ENCODE measurements at places on chromosomes 1 and 21.
A peak's percentile ranks its signal among the peaks of the same experiment; 100 is the strongest.

GRCh38 chr1:229922249-229922648, 144.8 kb upstream of the GALNT2 start:
- no peak for DNase-seq

DNA sequence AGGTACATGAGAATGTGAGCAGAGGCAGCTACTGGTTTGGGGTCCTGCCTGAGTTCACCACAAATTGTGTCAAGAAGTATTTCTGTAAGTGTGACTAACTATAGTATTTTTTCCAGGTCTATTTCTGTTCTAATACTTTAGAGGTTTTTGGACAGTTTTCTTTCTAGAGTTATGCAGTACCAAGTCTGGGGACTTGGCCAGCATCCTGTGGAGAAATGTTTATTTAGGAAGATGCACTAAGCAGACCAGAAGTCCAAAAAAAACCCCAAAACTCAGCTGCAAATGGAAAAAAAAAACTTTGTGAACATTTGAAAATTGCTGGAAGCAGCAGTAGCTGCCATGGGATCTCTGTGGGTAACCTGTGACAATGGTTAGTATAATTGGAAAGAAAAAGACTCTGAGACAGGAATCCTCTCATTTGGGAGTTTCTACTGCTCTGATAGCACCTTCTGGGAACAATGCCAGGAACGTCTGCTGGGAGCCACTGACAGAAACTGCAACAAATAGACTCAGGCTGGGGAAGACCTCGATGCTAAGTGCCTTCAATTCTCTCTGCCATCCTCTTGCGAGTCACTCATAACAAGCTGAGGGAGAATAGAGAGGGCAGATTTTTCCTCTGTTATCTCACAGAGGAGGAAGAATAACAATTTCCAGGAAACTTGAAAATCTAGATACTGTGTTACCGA, 37.6 kb downstream of the OR10R2 start:
- no peak for DNase-seq

- no peak for DNase-seq
Observed at GRCh38 chr1:196661345-196661744, 9.5 kb downstream of the CFH start.

DNA sequence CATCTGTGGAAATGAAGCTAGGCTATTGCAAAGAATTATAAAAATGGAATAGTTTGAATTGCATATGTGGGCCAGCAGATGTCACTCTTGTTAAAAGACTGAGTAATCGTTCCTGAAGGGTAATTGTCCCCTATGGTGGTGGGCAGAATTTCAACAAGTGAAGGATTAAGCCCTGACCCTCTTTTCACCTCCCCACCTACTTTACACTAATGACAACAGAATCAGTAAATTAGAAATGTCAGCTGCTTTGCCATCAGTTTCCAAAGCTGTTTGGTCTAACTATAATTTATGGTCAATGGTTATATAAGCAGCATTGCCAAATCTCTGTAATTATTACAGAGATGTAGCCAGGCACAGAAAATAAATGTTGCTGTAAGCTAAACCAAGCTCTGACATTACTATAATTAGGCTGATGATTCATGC, 898.6 kb downstream of the AMY1C start:
- DNase-seq = peak; percentile 44

Measured in NB4 (cell line).